Stimulated activated CD4-positive, alpha-beta T cell treated with anti-CD3 and anti-CD28 coated beads, Interleukin-15, amount 100 ng/mL, for 1 hour (primary cell): ENCODE measurements at places on chromosomes 4 and X.

DNA sequence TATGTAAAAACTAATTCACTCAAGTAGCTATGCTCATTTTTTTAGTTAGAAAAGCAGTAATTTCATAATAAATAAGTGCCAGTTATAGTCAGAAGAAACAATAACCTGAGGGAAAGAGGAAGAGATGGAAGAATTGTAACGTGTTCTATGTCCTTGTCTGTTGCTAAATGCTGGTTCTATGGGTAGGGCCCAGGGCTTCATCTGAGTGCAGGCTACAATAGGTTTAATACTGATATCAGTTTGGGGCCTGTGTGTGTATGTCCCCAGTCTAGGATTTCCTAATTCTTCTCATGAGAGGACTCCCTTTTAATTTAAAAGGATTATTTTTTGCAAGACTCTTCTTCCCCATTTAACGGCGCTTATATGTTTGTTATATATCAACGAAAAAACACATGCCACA lies 3.3 kb upstream of the EREG start:
- DNase-seq, result no peak

DNA sequence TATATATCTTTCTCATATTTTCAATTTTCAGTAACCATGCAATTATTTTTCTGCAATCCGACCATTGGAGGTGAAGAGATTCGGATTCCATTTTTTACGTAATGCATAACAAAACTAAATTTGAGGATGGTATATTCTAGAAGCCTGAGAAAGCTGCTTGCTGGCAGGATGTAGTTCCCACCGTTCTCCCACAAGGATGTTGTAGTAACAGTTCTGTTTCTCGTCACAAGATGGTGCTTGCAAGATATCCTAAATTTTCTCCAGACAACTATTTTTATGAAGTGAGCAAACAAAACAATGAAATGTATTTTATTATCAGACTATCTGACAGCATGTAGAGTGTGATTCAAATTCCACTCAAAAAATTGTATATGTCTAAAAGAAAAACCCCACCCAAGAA lies 10.7 kb downstream of the PWWP3B start:
- DNase-seq, result no peak

DNA sequence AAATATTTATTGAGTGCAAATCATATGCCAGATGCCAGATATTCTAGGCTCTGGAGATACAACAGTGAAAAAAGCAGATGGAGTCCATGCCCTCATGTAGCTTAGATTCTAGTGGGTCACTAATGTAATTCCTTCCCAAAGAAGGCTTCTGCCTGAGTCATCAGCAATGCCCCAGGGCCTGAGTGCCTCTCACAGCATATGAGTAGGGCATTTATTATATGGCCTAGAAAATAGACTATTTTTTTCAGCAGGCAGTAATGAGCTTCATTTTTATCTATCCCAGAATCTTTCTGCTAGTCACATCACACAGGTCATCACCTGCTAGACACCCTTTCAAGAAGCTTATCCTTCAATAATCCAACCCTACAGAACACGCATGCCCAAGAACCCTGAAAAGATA lies 22.3 kb downstream of the TMEM31 start:
- no peak for DNase-seq

DNA sequence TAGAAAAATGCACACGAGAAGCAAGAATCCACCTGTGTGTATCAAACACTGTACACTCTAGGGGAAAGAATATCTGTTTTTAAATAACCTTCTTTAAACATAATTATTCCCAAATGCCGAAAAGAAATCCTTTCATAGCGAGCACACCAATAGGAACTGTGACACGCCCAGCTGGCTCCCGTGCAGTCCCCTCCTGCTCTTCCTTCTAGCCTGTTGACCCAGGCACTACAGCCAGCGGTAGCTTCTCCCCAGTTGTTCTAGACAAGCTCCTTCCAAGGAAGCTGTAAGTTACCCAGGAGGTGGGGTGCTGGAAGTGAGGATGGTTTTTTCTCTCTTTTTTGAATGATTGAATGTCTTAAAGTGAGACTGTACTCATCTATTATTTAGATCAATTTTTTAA lies 19.5 kb upstream of the NOCT start:
- no peak for DNase-seq

DNA sequence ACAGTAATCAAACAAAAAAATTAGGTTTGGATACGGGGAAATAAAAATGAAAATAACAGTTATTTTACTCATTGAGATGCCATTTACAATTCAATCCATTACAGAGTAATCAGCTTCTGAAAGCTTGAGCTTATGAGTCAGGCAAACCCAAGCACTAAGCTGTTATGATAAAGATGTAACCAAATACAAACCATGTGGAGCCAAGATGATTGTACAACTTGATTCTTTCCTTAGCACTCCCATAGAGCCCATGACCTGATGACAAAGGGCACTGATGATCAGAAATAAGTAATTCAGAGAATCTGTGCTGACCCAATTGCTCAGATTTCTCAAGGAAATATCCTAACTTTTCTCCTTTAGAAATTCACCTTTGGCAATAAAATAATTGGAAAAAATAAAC lies 40.5 kb upstream of the PRKG2 start:
- DNase-seq, result no peak

DNA sequence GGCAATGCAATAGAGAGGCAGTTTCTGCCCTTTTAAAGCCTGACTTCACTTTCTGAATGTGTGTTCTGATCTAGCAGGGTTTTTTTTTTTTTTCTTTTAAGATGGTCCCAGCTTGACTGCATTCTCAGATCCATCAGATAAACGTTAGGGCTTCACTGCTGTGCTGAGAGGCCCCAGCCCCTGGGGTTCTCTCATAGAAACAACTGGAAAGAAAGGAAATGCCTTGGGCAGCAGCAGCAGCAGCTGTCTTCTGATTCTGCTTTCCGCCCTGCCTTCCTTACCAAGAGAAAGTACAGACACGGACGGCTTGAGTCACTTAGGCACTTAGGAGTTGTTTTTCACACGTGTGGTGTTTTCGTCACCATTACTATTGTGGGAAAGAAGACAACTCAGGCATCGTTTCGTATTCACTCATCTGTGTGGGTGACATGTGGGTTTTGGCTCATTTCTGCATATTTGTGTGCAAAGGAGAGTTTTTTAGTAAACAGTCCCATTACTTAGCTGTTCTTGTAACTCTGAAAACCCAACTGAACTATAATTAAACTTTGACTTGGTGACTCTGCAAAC lies 172.0 kb downstream of the PTTG2 start:
- peak; percentile 27 for DNase-seq

DNA sequence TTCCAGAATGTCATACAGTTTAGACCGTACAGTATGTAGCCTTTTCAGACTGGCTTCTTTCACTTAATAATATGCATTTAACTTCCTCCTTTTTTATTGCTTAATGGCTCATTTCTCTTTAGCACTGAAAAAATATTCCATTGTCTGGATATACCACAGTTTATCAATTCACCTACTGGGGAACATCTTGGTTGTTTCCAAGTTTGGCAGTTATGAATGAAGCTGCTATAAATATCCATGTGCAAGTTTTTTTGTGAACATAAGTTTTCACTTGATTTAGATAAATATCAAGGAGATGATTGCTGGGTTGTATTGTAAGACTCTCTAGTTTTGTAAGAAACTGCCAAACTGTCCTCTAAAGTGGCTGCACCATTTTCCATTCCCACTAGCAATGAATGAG lies 375.5 kb downstream of the PCDH18 start:
- DNase-seq, result no peak

- DNase-seq, result no peak
Measured at GRCh38 chr4:164802301-164802901, 48.5 kb downstream of the SMIM31 start.

DNA sequence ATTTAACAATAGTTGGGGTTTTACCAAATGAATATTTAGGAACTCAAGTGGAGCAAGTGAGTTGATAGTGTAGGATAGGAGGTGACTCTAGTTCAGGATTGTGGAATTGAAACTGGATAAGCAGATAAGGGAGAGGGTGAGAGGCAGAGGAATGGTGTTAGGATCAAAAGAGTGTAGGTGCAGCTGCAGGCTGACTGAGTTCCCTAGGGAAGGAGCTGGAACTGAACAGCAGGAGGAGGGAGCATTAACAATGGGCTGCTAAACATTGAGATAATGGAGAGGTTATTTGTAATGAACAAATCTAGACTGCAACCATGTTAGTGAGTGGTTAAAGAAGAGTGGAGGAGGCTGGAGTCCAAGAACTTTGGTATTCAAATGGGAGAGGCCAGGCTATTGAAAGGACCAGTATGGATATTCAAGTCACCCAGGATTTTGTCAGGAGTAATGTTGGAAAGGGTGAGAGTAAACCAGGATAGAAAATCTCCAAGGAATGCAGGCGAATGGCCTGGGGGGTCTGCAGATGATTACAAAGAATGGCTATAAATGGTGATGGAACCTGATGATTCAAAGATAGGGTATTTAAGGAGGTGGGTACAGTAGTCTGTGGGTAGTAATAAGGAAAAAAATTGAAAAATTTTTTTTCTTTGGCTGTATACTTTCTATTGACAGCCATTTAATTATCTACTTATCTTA lies 497.1 kb upstream of the TENM3 start:
- DNase-seq, result no peak

DNA sequence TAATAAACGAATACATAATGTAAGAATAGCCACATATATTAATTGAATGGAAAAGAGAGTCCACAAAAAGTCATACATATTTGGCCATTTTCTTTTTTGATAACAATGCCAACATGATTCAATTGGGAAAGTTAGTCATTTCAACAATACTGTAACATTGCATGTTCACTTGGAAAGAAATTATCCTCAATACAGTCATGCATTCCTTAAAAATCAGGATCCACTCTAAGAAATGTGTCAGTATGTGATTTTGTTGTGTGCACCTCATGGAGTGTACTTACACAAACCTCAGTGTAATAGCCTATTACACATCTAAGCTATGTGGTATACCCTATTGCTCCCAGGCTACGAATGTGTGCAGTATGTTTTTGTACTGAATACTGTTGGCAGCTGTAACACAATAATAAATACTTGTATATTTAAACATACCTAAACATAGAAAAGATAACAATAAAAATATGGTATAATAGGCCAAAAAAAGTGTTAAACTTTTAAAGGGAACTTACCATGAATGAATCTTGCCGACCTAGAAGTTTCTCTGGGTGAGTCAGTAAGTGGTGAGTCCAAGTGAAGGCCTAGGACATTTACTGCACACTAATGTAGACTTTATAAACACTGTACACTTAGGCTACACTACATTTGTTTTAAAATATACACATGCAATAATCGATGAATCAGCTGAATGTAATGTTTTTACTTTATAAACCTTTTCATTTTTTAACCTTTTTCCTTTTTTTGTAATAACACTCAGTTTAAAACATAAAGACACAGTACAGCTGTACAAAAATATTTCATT lies 806.8 kb downstream of the PCDH18 start:
- no peak for DNase-seq

GRCh38 chr4:75683482-75684155 lies 10.4 kb upstream of the G3BP2 start:
- DNase-seq, result no peak

DNA sequence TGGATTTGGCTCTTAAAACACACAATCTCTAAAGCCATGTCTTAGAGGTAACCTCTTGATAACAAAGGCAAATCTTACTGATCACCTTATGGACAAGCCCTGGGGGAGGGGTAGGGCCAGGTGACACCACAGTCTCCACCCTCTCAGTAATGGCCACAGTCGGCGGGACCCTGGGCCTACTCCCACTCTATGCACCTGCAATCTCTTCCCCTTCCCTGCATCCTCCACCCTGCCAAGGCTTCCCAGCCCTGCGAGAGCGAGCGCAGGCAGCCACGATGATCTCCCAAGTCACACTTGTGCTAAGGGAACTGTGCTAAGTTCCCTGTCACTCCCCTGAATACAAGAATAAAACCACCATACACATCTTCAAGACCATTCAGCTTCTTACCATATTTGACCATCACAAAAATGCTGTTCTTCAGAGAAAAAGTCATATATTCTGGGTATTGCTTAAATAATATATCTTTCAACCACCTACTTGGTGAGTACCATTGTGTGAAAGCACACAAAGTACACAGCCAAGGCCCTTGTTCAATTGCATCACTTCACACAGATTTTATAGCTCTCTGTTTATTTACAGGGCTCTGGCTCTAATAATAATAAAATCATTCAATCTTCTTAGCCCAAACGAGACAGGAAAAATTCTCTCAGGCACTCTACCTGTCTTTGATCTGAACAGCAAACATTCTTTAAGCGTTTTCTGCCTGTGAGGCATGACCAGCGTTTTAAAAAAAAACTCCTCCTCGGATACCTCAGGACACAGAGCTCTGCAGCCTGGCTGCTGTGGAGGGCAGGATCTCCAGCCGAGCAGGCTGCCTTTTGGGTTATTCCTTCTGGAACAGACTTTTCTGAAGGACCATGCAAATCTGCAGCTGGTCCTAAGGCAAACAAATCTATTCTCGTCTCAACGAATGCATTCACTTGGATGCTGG lies 115.7 kb upstream of the MAP3K15 start:
- DNase-seq, result no peak

- DNase-seq, result no peak
Measured at GRCh38 chr4:69239092-69239491, 24.5 kb upstream of the UGT2B11 start.

- peak; percentile 20 for DNase-seq
Measured at GRCh38 chrX:53714580-53715345, 28.2 kb upstream of the HUWE1 start.

DNA sequence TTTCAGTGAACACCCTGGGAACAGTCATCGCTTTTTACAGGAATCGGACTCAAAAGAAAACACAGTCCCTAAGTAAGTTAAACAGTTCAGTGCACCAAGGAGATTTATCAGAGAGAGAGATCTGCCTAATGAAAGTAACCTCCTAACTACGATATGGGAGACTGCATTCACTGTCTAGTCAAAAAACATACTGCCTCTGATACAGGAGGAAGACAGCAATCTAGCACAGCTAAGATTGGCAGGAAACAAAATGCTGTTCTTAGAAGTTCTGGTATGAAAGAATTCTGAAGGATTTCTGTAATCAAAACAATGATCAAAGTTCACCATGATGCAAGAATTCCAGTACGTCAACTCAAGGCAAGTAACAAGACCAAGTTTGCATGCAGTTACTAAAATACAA lies 92.8 kb downstream of the MAML3 start:
- DNase-seq, result no peak

DNA sequence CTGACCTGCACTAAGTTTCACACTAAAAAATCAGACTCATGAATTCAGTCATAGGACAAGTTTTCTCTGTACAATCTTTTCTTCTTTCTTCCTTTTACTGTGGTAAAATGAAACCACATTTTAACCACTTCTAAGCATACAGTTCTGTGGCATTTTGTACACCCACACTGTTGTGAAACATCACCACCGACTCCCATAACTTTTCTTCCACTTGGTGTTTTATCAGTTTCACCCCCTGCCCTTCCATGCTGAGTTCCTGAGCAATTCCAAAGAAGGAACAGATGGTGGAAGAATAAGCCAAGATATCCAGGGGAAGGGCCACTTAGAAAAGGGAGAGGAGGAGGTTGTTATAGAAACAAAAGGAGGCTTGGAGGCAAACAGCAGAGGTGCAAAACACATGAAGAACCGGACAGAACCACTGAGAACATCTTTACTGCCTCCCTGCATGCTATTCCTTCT lies 22.6 kb downstream of the SLC25A4 start:
- no peak for DNase-seq

DNA sequence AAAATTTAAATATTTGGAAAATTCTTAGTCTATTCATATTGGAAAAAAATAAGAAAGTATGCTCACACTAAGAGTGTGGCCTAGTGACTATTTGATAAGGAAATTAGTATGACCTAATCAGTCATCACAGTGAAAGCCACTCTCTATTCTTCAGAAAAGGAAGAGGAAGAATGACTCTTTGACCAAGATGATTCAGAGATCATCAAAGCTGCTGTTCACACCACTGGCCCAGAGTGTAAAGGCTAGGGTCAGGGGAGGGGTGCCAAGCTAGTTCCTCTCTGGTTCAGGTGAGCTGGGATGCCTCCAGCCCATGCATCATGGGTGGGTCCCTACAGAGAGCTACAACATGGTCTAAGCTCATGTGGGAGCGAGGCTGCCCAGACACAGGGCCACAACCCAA lies 396.9 kb upstream of the NDST3 start:
- DNase-seq, result no peak
